Activated CD4-positive, alpha-beta T cell treated with anti-CD3 and anti-CD28 coated beads, Interleukin-2, amount 10 ng/mL, durations not matched to agents 24 days and 14 days (primary cell): ENCODE measurements at places on chromosomes 4 and X.

- no peak for DNase-seq
These were observed 1013.0 kb downstream of the STIM2 start for GRCh38 chr4:27873596-27873995.

DNA sequence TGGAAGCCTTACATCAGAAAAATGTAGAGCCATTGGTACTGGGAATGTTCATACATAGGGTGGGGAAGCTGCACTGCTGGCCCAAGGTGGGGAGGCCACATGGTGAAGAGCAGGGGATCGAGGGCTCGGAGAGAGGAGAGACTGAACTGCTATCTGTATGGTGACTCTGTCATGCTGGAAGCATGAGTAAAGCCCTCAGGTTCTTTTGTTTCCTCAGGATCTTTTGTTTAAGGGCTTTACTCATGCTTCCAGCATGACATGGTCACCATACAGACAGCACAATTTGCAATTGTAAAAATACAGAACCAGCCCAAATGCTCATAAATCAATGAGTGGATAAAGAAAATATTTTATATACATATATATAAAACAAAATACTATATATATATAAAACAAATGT, 78.4 kb downstream of the KLF8 start:
- no peak for DNase-seq

DNA sequence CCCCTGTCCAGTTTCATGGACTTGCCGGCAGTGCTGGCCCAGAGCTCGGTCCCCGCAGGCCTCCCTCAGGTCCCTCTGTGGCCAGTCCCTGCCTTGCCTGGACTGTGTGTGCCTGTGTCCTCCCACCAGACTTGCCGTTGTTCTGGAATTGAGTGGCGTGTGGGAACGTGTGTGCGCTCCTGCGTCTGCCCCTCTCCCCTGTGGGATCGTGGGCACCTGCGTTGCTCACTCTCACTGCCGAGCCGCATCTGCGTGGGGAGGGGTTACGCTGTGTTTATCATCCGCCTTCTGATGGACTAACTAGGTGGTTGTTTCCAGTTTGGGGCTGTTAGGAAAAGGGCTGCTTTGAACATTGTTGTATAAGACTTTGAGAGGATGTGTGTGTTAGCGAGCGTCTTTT, 21.2 kb downstream of the PCGF3 start:
- no peak for DNase-seq

DNA sequence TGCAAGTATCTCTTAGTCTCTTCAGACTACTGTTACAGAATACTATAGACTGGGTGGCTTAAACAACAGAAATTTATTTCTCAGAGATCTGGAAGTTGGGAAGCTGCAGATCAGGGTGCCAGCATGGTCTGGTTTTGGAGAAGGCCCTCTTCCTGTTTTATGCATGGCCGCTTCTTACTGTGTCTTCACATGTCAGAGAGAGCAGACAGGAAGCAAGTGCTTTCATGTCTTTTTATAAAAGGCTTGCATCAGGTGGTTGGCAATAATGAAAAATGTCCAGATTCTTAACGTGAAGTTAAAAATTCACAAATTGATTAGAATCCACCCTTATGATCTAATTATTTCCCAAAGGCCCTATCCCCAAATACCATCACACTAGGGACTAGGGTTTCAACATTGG, 284.9 kb downstream of the RPA4 start:
- no peak for DNase-seq

DNA sequence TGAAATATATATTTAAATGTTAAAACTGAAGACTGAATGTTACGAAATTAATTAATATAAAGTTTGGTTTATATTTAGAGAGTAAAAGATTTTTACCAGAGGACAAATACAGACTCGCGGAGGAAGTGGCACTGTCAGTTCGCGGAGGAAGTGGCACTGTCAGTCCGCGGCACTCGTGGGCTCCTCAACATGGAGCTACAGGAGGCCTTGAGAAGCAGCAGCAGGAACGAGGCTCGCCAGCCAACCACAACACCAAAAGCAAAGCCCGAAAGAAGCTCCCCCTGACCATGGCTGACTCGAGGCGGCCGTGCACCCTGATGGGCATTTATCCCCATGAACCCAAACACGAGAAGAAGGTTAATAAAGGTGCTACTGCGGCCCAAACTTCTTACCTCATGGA, 125.3 kb upstream of the PABPC4L start:
- DNase-seq = no peak

- peak; percentile 54 for DNase-seq
These were observed 8.5 kb downstream of the OGT start for GRCh38 chrX:71541210-71542022.

- no peak for DNase-seq
These were observed 6.5 kb downstream of the CXXC4 start for GRCh38 chr4:104488151-104488550.

DNA sequence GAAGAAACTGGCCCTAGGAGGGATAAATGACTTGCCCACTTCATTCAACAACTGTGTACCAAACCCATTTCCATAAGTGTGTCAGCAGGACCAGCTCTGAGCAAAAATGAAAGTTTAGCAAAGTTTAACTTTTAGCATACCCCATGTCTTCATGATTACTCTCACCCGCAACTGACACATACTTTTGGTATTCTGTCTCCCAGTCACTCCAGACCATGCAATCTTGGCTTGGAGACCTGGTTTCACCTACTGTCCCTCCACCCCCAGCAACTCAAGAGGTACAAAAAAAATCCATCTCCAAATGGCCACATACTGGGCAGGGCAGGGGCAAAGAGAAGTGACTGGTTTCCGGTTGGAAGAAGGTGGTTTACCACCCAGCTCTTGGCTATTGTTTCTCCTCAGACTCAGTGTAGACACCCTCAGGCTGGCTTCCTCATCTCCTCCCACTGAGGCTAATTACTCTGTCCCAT, 79.8 kb downstream of the RLIM start:
- DNase-seq = peak; percentile 53

DNA sequence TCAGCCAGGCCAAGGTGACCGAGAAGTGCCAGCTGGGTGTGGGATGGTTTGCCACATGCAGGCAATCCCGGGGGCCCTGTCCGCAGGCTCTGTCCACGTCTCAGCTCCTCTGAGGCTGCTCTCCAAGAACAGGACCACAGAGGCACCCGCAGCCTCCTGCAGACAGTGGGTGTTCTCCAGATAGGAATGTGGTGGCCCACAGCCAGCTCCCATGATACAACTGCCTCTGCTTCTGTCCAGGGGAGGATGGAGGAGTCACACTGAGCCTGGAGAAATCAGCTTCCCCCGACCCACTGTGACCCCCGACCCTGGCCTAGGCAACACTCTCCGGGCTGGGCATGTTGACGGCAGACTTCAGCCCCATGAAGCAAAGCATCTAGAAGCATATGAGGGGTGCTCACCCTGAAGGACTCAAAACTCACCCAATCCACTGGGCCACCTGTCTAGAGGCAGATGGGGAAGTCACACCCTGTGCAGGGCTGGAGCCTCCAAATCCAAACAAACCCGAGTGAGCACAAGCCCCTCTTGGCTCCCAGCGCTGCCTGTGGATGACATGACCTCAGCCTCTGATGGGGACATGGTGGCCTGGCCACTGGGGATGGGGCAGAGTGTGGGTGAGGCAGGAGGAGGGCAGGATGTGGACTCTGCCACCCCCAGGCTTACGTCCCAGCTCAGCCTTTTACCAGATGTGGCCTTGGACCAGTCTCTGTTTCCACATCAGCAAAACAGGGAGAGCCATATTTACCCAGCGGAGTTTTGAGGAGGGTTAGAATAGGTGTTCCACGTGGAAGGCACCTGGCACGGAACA, 102.3 kb downstream of the PSAPL1 start:
- DNase-seq = no peak

DNA sequence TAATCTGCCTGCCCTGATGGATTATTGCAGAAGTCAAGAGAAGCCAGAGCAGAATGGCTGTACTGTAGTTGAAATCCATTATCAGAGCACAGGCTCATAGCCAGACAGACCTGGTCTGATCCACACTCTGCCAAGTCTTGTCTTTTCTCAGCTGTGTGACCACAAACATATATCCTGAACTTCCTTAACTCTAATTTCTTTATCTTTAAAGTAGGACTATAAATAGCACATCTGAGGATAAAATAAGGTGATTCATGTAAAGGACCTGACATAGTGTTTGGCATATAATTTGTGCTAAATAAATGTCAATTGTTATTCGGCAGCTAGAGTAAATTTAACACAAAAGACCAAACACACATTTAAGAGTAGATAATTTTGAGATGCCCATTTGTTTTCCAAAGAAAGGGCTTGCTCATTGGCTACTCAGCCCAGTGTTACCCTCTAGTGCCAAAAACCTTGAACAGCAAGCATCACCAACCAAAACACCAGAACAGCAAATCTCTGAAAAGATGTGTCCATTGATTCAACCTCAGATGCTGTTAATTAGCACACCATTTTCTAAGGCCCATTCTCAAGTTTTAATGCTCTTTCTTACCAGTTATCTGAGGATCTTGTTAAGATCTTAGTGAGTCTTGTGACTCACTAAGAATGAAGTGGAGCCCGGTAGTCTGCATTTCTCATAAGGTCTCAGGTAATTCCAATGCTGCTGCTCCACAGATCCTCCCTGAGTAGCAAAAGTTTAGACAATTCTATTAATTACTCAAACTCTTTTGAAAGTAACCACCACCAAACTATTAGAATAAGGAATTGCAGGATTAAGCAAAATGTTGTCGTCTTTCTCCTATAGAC, 108.8 kb downstream of the HHIP start:
- no peak for DNase-seq

DNA sequence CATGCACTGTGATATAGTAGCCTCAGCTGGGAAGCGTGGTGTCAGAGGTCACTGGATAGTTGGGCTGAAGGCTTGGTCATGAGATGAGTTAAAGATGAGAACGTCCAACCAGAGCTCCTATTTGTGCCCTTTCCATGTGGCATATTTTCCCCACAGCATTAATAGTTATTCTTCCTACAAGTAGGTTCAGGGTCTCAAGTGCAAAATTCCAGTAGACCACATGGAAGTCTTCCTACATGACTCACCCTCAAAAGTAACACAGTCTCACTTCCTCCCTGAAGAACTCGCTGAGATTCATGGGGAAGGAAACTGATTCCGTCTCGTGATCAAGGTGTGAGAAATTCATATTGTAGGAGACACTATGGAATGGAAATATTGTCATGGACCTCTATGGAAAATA, 1212.5 kb upstream of the PRKX start:
- DNase-seq = no peak

- DNase-seq = no peak
These were observed 342.7 kb downstream of the GALNTL6 start for GRCh38 chr4:172155838-172156345.

- DNase-seq = no peak
These were observed 24.8 kb downstream of the PDGFC start for GRCh38 chr4:156946516-156947424.

DNA sequence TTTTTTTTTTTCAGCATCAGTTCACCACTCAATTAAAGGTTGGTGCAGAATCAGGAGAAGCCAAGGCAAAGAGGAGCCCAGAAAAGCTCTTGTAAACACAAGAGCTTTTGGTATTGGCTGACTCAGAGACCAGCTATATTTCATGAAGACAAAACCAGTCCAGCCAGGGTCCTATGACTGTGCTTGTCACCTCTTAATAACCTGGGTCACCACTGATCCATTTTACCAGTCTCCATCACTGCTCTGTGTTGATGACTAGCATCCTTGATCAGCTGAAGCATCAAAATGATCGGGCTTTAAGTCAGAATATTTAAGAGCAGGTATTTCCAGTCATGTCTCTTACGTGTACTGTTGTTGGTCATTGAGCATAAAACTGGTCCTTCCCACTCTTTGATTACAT, 237.9 kb downstream of the PACRGL start:
- peak; percentile 1 for DNase-seq

GRCh38 chrX:39609941-39610340, 487.8 kb downstream of the BCOR start:
- DNase-seq = no peak
